ENCODE measurements at places on chromosomes 12 and 14. TPM values are rescaled to one million over a fixed set of nuclear protein-coding genes. Genes with fewer than 3 reads are reported as not detected.

LRP1-AS gene
- not detected for total RNA-seq

PLEK2 gene
- total RNA-seq = 2.9 TPM

SAMD4A gene
- 54.9 TPM for total RNA-seq

PRB2 gene
- total RNA-seq = not detected

RDH5 gene
- 2.1 TPM for total RNA-seq
